Activated naive CD4-positive, alpha-beta T cell treated with anti-CD3 and anti-CD28 coated beads, Interleukin-2, amount 10 ng/mL, durations not matched to agents 7 days and 5 days (primary cell): ENCODE measurements at places on chromosomes 13 and 19.

GRCh38 chr19:4345342-4346019, 2.1 kb downstream of the MPND start:
- no peak for DNase-seq

DNA sequence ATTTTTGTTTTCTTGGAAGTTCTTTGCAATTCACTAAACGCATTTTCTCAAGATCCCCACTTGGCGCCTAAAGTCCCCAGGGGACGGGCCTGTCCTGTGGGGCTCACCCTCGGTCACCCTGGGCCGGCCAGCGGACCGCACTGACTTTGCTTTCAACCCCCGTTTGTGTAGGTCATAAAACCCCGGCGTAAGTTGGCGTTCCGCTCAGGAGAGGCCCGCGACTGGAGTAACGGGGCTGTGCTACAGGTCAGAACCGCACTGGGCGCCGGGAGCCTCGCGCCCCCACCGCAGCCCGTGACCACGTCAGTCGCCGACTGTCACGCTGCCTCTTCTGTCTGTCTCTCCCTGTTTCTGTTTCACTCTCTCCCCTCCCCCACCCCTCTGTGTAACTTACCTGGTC, 13.6 kb downstream of the TSSK6 start:
- DNase-seq: no peak

DNA sequence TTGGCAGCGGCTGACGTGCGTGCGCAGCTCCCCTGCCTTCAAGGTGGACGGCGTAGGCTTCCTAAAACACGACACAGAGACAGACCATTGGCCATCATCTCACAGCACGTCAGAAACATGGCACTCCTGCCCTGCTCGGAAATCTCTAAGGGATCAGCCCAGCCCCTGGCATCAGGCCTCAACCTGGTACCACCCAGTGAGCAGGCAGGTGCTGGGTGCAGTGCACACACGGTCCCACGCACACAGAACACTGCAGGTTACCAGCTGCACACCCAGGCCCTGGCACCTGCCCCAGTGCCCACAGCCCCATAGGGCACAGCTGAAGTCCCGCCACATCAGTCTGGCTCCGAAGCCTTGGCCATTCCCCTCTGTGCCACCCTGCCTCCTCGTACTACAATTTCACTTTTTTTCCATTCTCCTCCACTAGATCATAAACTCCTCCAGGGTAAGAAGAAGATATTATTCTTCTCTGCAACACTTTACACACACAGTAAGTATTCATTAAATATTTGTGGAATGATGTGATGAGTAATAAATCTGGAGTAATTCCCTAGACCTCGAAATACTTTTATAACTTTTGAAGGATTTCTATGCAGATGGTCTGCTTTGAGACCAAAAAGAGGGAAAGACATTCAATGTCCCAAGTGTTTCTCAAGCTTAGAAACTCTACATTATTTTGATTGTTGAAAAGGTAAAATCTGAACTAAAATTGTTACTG, 156.4 kb downstream of the COL4A1 start:
- no peak for DNase-seq

DNA sequence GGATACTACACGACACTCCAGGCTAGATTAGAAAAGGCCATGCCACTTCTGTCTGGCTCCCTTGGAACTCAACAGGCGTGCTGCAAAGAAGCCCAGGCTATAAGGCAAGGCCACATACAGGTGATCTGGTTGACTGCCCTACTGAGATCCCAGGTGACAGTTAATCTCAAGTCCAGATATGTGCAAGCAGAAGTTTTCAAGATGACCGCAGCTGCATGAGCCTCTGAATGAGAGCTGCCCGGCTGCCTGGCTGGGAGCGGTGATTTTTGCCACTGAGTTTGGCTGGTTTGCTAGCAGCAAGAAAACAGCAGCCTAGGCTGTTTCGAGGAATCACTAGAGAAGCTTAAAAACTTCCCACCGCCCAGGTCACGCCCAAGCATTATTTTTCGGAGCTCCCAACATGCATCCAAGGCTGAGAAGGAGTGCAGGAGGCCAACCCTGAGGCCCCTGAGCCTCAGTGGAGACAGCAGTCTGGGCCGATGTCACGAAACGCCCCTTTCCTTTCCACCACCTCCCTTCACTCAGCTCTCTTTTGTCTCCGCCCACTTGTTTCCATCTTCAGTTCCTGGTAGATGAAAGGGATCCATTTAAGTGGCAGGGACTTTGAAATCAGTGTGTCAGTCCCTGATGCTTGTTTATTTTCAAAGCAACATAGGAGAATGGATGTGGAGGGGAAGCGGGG, 14.0 kb upstream of the URI1 start:
- no peak for DNase-seq

GRCh38 chr19:41944336-41944735, 14.8 kb downstream of the RABAC1 start:
- DNase-seq: no peak

DNA sequence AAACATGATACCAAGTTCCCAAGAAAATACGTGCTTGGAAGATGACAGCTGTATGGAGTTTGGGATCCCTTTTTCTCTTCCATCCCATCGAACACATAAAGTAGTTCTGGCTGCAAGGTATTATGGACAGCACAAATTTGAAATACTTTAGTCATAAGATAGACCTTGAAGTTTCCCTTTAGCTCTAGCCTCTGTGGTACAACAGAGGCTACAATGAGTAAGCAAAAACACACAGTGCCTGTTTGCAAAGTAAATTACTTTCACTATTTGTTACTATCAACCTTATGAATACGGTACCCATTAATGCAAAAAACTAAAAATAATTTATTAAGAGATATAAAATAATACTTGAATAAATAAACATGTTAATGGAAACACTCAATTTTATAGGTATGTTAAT, 21.0 kb upstream of the LRCH1 start:
- no peak for DNase-seq

GRCh38 chr19:34502582-34503411, 21.2 kb downstream of the WTIP start:
- DNase-seq: no peak

- no peak for DNase-seq
These were observed 41.6 kb downstream of the TEX29 start for GRCh38 chr13:111361873-111362648.

DNA sequence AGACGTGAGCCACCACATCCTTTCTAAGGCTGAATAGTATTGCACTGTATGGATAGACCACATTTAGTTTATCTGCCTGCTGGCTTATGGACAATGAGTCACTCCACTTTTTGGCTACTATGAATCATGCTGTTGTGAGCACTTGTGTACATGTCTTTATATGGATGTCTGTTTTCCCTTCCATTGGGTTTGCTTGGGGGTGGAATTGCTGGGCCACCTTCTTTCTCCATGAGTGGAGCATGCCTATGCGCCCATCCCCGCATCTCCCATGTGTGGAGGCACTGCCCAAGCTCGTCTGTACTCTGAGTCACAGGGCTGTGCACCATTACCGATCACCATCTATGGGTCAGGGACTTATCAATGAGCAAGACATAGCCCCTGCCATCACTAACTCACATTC, 127.2 kb upstream of the GJB6 start:
- DNase-seq: no peak

- no peak for DNase-seq
These were observed 758.3 kb upstream of the PCDH20 start for GRCh38 chr13:62173958-62174357.

DNA sequence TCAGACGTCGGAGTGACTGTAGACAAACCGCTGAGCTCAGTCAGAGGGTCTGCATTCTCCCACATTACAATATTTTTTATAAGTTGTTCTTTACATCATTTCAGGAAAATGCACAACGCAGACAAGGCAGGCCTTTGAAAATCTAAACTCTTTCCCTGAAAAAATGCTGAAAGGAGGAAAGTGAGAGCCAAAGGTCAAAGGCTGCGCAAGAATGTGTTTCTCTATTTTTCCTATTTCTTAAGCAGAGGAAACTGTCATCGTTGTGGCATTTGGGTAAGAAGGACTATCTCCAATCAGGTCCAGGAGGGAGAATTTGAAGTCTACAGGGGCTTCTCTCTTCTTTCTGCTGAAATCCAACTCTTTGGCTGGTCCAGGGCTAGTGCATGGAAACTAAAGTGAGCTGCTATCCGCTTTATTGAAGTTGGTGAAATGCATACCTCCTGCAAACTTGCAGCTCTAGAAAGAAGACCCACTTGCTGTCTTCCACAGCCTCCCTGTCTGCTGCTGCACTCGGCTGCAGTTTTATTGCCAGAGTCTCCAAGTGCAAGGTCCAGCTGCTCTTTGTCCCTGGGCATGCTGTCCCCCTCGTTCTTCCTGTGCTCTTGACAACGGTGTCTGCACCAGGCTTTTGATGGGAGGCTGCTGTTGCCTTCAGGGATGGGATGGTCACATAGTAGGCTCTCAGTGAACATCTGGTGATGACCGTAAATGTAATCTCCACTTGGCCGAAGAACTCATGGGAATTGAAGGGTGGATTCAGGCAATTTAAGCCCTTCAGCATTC, 31.2 kb downstream of the ZNF536 start:
- DNase-seq: no peak

- no peak for DNase-seq
These were observed 1.0 kb downstream of the PRKACA start for GRCh38 chr19:14116525-14116917.

DNA sequence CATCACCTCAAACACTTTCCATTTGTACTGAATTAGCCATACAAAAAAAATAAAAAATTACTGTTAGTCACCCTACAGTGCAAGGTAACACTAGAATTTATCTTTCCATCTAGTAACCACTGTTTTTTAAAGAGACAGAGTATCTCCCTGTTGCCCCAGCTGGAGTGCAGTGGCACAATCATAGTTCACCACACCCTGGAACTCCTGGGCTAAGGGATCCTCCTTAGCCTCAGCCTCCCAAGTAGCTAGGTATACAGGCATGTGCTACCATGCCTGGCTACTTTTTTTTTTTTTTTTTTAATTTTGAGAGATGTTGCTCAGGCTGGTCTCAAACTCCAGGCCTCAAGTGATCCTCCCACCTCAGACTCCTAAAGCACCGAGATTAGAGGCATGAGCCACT, 17.9 kb downstream of the ANKRD10 start:
- DNase-seq: no peak

GRCh38 chr19:33724721-33725060, 72.0 kb upstream of the KCTD15 start:
- no peak for DNase-seq

DNA sequence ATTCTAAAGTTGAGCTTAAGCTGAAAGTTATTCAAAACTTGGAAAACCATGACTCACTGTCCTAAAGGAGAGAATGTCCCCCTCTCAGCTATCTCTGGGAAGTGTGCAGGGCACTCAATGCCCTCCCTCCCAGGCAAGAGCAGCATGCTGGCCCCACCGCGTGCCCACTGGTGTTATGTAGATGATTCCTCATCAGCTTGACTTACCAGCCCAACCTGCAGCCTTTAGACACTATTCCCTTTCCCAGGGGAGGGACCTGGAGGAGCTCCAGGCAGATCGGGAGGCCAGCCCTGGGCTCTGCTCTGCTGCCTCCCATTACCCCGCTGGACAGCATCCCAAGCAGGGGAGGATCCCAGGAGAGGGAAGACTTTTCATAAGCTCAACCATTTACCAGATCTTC, 124.6 kb downstream of the FGF14 start:
- DNase-seq: no peak

- no peak for DNase-seq
These were observed 276.0 kb downstream of the FOXO1 start for GRCh38 chr13:40390401-40390916.

- DNase-seq: no peak
These were observed 3.5 kb upstream of the DLEU7 start for GRCh38 chr13:50846861-50847475.

- no peak for DNase-seq
These were observed 153.8 kb upstream of the SERP2 start for GRCh38 chr13:44219577-44220548.

- no peak for DNase-seq
These were observed 38.7 kb downstream of the CYP4F2 start for GRCh38 chr19:15859187-15859586.

- no peak for DNase-seq
These were observed 141.9 kb downstream of the ZIC5 start for GRCh38 chr13:99829593-99830239.

- DNase-seq: no peak
These were observed 12.9 kb downstream of the TBC1D4 start for GRCh38 chr13:75469047-75469446.

DNA sequence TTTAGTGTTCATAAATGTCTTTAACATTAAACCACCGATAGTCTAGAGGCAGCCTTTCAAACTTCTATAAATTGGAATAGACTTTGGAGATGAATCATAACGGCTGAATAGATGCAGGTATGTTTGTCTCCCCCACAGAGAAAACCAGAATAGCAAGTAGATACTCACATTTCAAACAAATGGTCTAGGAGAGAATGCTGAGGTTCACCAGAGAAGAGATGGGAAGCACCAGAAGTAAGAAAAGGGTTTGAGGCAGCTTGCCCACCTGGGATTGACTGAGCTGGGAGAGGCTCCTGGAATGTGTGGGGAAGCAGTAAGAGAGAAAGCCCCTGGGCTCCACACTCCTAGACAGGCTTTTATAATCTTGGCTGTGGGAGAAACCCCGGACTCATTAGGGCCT, 6.4 kb downstream of the IGFL3 start:
- no peak for DNase-seq

DNA sequence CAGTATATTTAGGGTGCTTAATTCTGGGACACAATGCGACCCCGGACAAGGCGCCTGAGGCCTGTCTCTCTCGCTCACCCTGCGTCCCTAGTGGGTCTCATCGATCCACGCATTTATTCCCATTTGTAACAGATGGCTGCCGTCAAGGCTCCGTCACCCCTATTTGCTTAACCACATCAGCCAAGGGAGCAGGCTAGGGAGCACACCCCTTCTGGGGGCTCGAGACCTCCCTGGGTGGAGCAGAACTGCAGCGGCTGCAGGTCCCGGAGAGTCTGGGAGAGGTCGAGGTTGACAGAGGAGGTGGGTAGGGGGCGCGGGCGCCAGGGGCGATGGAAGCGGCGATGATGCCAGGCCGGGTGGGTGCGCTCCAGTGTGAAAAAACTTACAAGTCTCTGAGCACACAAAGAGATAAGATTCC, 507 bp downstream of the ALG5 start:
- peak; percentile 37 for DNase-seq

- DNase-seq: no peak
These were observed 332.1 kb downstream of the LMO7 start for GRCh38 chr13:75968103-75968838.
